ENCODE measurements at places on chromosomes 4 and X. TPM values are rescaled to one million over a fixed set of nuclear protein-coding genes. Genes with fewer than 3 reads are reported as not detected.

Gene LGI2
- total RNA-seq, result not detected

Gene HSD17B11
- 24.0 TPM for total RNA-seq

Gene AP1S2
- total RNA-seq, result 84.3 TPM

Gene ARHGEF38
- not detected for total RNA-seq

Gene ZCCHC13
- not detected for total RNA-seq

Gene PPP2R2C
- total RNA-seq, result 3.9 TPM

Gene NDST4
- not detected for total RNA-seq

Gene CCDC160
- total RNA-seq, result 0.08 TPM

Gene PDLIM5
- 28.0 TPM for total RNA-seq

Gene CXCL10
- not detected for total RNA-seq

Gene GABRG1
- 0.72 TPM for total RNA-seq

Gene OPRPN
- not detected for total RNA-seq

Gene NAP1L2
- total RNA-seq, result 0.94 TPM

Gene TCEAL2
- 0.08 TPM for total RNA-seq

Gene ANK2
- 13.2 TPM for total RNA-seq

Gene UCP1
- total RNA-seq, result not detected

Gene AADAT
- total RNA-seq, result 9.4 TPM

Gene AWAT2
- total RNA-seq, result not detected

Gene TMSB15A
- total RNA-seq, result 0.68 TPM

Gene GEMIN8
- 16.9 TPM for total RNA-seq

Gene ASMT
- not detected for total RNA-seq

Gene S100P
- total RNA-seq, result 20.1 TPM

Gene NPY1R
- 0.45 TPM for total RNA-seq

Gene BEND2
- not detected for total RNA-seq

Gene LRRC66
- total RNA-seq, result 0.11 TPM

Gene LEF1
- total RNA-seq, result 33.9 TPM

Gene L1CAM
- 45.7 TPM for total RNA-seq

Gene NELFA
- 38.8 TPM for total RNA-seq

Gene SLITRK4
- total RNA-seq, result 1.5 TPM

Gene HSD17B13
- total RNA-seq, result 0.72 TPM

Gene PIM2
- 21.2 TPM for total RNA-seq

Gene CT45A5
- total RNA-seq, result 135 TPM

Gene SMIM31
- total RNA-seq, result not detected

Gene EFHC2
- total RNA-seq, result not detected

All from A375 (cell line).